ENCODE measurements at places on chromosomes 6 and 20. TPM values are rescaled to one million over a fixed set of nuclear protein-coding genes. Genes with fewer than 3 reads are reported as not detected.

Gene LHFPL5
- not detected for total RNA-seq

Gene OPN5
- not detected for total RNA-seq

Gene DACT2
- total RNA-seq = 0.91 TPM

Gene COL9A1
- not detected for total RNA-seq

Gene TAP2
- 242 TPM for total RNA-seq

Gene CDSN
- not detected for total RNA-seq

Gene PGBD1
- total RNA-seq = 3.9 TPM

DNA sequence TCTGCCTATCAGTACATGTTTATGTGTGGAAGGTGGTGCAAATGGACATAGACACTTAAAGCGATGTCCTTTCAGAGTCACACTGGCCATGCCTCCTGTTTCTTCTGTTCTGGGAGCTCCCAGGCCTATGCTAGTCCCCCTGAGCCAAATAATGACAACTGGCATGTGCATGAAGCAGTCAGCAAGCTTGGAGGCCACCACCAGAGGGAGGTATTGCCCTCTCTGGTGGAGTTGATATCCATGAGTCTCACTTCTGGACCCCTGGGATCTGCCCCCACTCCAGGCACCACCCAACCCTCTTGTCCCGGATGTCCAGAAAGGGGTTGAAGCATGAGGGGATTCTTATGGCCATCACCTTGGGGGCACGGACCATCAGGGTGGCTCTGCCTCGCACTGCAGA, 172.2 kb downstream of the AIG1 start:
- DNase-seq = peak; percentile 57
- no peaks in the 10 kb centered on the region for H3K4me1 ChIP-seq
- H3K27ac ChIP-seq = no peak overlapping the region
- H3K27me3 ChIP-seq = no peaks in the 10 kb centered on the region
- H3K36me3 ChIP-seq = no peaks in the 10 kb centered on the region
- H3K4me3 ChIP-seq = no peak overlapping the region

- H3K27ac ChIP-seq = peak overlapping the region; percentile 50
- peaks cover 39% of the 10 kb centered on the region for H3K4me1 ChIP-seq
- no peak overlapping the region for H3K4me3 ChIP-seq
These were observed 6.8 kb downstream of the BTN2A1 start for GRCh38 chr6:26464416-26465131.

- no peaks in the 10 kb centered on the region for H3K36me3 ChIP-seq
- DNase-seq = no peak
- H3K27ac ChIP-seq = no peak overlapping the region
- peaks cover 8% of the 10 kb centered on the region for H3K27me3 ChIP-seq
These were observed 16.8 kb upstream of the CHRNA4 start for GRCh38 chr20:63377951-63378381.

GRCh38 chr20:56442389-56443365, 25.8 kb upstream of the RTF2 start:
- H3K4me3 ChIP-seq = no peak overlapping the region
- peaks cover 49% of the 10 kb centered on the region for H3K4me1 ChIP-seq
- H3K27ac ChIP-seq = peak overlapping the region; percentile 77
- no peaks in the 10 kb centered on the region for H3K27me3 ChIP-seq
- peaks cover 23% of the 10 kb centered on the region for H3K36me3 ChIP-seq
- no peak for DNase-seq

GRCh38 chr20:32052090-32052777, at the start of gene HCK:
Gene HCK, plus strand, starts transcription at chr20:32052242.
- peaks cover 17% of the 10 kb centered on the region for H3K4me1 ChIP-seq
- DNase-seq = no peak
- no peaks in the 10 kb centered on the region for H3K36me3 ChIP-seq

DNA sequence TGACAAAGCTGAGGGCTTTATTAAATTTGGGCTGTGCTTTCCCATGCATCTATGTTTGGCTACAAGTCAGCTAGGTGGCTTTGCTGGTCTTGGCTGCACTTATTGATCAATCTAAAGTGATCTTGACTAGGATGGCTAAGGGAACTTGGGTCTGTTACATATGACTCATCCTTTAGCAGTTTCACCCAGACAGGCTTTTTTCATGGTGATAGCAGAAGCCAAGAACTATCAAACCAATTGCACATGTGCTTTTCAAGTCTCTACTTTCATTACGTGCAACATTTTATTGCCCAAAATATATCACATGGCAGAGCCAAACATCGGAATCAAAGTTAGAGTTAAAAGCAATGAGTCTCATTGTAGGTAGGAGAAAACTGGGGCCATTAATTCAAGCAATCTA, 626.3 kb downstream of the TENT5A start:
- H3K4me1 ChIP-seq = no peaks in the 10 kb centered on the region
- H3K36me3 ChIP-seq = no peaks in the 10 kb centered on the region
- H3K4me3 ChIP-seq = no peak overlapping the region
- H3K27me3 ChIP-seq = no peaks in the 10 kb centered on the region

- H3K4me1 ChIP-seq = peaks cover 30% of the 10 kb centered on the region
- no peak overlapping the region for H3K27ac ChIP-seq
- DNase-seq = peak; percentile 36
- peaks cover 29% of the 10 kb centered on the region for H3K36me3 ChIP-seq
These were observed 29.0 kb downstream of the SLC12A5 start for GRCh38 chr20:46057856-46058598.

DNA sequence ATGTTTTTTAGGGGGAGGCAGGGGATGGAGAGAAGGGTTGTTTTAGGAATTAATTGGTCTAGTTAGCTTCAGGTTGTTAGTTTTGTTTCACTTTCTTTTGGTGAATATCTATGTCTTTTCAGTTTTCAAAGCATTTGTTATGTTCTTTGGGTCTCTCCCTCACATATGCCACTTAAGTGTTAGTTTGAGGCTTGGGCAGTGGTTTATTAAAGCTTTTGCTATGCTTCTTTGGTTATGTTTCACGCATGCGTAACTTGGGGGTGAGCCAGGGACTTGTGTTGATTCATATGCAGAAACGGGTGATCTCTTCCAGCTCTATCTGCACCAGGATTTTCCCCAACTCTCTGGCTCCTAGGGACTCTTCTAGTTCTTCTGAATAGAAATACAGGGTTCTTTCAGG, 11.4 kb upstream of the MMS22L start:
- H3K27me3 ChIP-seq = peaks cover 37% of the 10 kb centered on the region
- peaks cover 3% of the 10 kb centered on the region for H3K4me1 ChIP-seq
- H3K27ac ChIP-seq = no peak overlapping the region
- no peaks in the 10 kb centered on the region for H3K36me3 ChIP-seq
- no peak for DNase-seq
- peak overlapping the region; percentile 18 for H3K4me3 ChIP-seq

DNA sequence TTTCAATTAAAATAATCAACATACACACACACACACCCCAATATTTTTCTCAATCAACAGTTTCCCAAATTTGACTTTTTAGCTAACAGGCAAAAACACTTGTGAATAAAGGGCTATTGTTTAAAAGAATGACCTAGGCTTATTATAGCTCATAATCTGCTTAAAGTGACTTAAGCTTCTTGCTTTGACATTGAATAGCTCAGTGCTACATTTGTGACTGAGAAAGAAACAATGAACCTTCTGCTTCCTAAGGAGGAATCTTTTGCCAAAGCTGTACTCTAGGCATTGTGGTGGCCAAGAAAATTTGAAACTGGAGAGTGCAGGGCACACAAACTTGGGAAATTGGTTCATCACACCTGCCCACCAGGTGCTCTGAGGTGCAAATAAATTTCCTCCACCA, 282.0 kb downstream of the SYNE1 start:
- no peak overlapping the region for H3K27ac ChIP-seq
- no peak overlapping the region for H3K4me3 ChIP-seq
- H3K27me3 ChIP-seq = peaks cover 3% of the 10 kb centered on the region
- H3K4me1 ChIP-seq = no peaks in the 10 kb centered on the region
- H3K36me3 ChIP-seq = no peaks in the 10 kb centered on the region

- DNase-seq = no peak
- H3K4me3 ChIP-seq = no peak overlapping the region
- H3K27ac ChIP-seq = no peak overlapping the region
- no peaks in the 10 kb centered on the region for H3K4me1 ChIP-seq
- H3K36me3 ChIP-seq = no peaks in the 10 kb centered on the region
These were observed 10.6 kb upstream of the SASH1 start for GRCh38 chr6:148332088-148332487.

DNA sequence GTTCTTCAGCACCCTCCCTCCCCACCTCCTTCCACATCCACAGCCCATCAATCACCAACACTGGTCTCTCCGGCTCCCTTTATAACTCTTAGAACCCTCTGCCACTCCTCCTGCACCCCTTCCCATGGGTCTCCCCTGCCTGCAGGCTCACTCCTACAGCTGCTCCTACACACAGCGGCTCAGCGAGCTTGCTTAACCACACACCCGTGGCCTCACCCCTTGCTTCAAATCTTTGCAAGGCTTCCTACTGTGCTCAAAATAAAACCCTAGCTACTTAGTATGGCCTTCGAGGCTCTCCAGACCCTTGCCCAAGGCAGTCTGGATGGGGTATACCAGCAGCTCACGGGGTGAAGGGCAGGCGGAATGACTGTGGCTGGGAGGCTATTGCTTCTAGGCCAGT, 63.7 kb downstream of the JPH2 start:
- no peak for DNase-seq
- no peaks in the 10 kb centered on the region for H3K4me1 ChIP-seq
- no peak overlapping the region for H3K4me3 ChIP-seq
- no peak overlapping the region for H3K27ac ChIP-seq
- H3K27me3 ChIP-seq = peaks cover 30% of the 10 kb centered on the region
- H3K36me3 ChIP-seq = no peaks in the 10 kb centered on the region

GRCh38 chr6:101286146-101286545, 107.4 kb upstream of the GRIK2 start:
- DNase-seq = no peak
- no peaks in the 10 kb centered on the region for H3K27me3 ChIP-seq
- no peaks in the 10 kb centered on the region for H3K36me3 ChIP-seq
- no peaks in the 10 kb centered on the region for H3K4me1 ChIP-seq

Data from activated CD8-positive, alpha-beta memory T cell treated with anti-CD3 and anti-CD28 coated beads, Interleukin-2, amount 10 ng/mL, durations not matched to agents 7 days and 5 days (primary cell).